ENCODE measurements at places on chromosomes 12 and 14.

DNA sequence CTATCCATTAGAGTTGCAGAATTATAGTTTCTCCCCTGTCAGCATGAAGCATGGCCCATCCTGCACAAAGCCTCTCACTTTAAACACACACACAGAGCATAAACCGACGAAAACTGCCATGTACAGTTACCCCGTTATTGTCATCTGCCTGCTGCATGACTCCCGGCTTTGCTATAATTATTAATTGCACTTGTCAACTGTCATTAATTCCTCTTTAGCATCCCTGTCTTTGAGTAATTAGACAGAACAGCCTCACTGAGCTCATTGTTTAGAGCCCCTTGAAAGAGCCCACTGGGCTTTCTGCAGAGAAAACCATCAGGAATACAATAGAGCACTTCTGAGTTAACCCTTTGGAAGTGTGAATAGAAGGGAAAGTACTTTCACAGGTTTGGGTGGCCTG lies 307.2 kb upstream of the SOX5 start:
- no peak for DNase-seq

GRCh38 chr14:38662781-38663180 lies 406.9 kb upstream of the CLEC14A start:
- DNase-seq, result no peak

- DNase-seq, result no peak
Measured at GRCh38 chr12:113214895-113215400, 6.3 kb upstream of the TPCN1 start.

- DNase-seq, result no peak
Measured at GRCh38 chr12:42790761-42791151, 201.2 kb upstream of the PRICKLE1 start.

- no peak for DNase-seq
Measured at GRCh38 chr12:112179916-112180315, 54.6 kb downstream of the TRAFD1 start.

- DNase-seq, result no peak
Measured at GRCh38 chr12:123021688-123022604, 41.5 kb downstream of the ARL6IP4 start.

DNA sequence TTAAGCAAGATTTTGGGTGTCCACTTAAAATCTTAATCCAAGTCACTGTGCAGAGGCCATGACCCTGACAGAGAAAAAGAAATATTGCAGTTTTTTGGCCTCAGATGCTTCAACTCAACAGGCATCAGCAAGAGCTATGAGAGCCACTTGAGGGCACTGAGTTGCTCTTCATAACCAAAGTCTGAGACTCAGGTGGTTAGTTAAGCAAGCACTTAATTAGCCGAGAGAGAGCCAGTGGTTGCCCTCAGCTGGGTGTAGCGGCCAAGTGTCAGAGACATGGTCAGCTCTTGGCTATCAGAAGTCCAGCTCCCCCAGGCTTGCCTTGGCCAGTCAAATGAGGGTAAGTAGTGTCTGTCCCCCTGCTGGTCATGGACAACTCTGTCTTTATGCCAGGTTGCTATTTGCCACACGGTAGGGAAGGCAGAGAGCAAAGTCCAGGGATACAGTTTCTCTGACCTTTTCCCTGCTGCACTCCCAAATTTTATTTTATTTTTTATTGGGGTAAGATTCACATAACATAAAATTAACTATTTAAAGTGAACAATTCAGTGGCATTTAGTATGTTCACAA lies 9.0 kb upstream of the KRT71 start:
- no peak for DNase-seq

GRCh38 chr14:92692822-92693226 lies 55.6 kb downstream of the LGMN start:
- peak; percentile 62 for DNase-seq

- DNase-seq, result no peak
Measured at GRCh38 chr14:95211721-95212504, 54.6 kb upstream of the DICER1 start.

GRCh38 chr12:3646561-3647241 lies 106.2 kb downstream of the CRACR2A start:
- DNase-seq, result no peak

DNA sequence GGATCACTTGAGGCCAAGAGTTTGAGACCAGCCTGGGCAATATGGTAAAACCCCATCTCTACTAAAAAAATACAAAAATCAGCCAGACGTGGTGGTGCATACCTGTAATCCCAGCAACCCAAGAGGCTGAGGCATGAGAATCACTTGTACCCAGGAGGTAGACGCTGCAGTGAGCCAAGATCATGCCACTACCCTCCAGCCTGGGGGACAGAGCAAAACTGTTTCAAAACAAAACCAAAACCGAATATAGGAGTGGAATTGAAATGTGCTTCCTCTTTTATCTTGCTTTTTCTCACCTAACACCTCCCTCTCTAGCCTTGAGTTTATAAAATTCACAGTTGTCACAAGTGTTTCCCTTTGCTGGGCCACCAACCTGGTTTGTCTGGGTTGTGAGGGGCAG lies 181.9 kb downstream of the PAH start:
- no peak for DNase-seq

DNA sequence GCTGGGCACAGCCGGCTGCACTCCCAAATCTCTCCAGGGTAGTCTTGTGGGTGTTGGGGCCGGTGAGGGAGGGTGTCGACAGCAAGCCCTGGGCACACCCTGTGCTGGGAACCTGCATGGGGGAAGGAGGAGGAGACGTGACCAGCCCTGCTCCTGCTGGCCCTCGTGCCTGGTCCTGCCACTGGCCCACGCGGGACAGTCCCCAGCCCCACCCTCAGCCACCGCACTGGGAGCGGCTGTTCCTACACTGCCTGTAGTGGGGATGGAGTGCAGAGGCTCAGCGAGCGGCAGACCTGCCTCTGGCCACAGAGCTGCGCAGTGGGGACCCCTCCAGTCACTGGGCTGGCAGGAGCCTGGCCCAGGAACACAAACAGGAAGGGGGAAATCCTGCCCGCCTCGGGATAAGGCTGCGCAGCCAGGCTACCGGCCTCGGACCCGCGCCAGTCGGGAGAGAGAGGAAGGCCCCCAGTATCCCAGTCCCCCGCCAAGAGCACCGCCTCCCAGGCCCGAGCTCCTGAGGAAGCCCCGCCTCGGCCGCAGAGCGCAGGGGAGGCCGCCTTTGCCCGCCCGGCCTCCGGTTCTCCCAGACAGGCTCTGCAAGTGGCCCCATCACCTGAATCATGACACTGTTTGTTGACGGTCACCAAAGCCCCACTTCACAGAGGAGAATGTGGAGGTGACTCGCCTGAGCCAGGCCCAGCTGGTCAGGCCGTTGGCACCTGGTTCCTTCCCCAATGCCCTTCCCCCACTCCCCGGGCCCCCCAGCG lies 10.6 kb downstream of the AHNAK2 start:
- DNase-seq, result peak; percentile 13

- DNase-seq, result no peak
Measured at GRCh38 chr14:76923431-76924370, 97.5 kb downstream of the LRRC74A start.

DNA sequence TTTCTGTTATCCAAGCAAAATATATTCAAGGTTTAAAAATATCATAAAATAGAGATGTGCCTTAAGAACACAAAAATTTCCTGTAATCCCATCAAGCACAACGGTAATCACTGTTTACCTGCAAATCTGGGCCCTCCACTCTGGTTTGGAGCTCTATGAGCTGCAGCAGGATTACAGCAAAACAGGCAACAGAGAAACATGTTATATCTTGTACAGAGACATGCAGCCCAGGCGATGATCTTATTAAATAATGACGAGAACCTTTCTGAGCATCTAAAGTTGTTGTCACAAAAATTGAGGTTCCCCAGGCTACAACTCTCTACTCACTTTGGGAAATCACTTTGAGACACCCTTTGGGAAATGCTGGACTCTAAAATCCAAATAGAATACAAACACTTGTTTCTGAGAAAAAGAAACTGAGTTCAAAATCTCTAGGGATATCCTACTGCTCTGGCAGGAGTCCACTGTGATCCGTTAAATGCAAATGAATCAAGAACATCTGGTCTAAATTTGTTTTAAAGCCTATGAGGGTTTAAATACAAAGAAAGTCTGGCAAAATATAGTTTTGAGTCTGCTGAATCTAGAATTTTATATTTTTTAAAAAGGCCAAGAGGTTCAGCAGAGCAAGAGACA lies 36.3 kb downstream of the STON2 start:
- DNase-seq, result no peak

Data from activated CD4-positive, alpha-beta T cell treated with anti-CD3 and anti-CD28 coated beads for 36 hours (primary cell).